ENCODE measurements at places on chromosomes 16 and 17.

DNA sequence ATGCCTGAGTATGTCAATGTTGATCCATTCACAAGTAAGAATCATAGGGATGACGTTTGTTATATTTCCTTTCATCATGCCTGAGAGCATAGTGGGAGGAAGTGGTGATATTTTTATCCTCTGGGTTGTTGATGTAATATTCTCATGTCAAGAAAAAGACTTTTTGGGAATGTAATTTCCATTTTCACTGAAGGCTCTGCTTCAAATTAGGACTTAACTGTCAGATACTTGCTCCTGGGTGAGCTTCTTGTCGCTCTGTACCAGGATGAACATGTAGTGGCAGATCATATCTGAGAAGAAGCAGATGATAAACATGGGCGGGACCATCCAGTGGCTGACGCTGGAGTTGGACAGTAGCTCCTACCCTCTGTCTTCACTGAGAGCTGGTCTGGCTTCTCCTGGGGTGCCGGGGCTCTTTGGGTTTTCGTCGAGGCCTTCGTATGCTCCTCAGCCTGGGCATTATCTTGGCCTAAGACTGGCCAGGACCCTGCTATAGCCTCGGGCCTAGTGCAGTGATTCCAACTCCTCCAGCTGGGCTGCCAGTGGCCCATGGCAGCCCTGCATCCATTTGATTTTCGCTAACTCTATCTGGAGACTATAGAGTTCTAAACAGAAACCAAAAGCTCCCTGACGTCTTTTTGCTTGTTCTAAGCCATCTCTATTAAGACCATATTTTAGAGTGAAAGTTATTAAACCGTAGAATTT, 19.7 kb downstream of the CYB5B start:
- no peak for DNase-seq
- peaks cover 7% of the 10 kb centered on the region for H3K36me3 ChIP-seq
- H3K27me3 ChIP-seq = no peaks in the 10 kb centered on the region
- peaks cover 27% of the 10 kb centered on the region for H3K4me1 ChIP-seq

GRCh38 chr16:68782198-68783174, 45.4 kb downstream of the CDH1 start:
- H3K27me3 ChIP-seq = no peaks in the 10 kb centered on the region
- H3K36me3 ChIP-seq = no peaks in the 10 kb centered on the region
- H3K27ac ChIP-seq = peak overlapping the region; percentile 68
- no peak overlapping the region for H3K4me3 ChIP-seq

DNA sequence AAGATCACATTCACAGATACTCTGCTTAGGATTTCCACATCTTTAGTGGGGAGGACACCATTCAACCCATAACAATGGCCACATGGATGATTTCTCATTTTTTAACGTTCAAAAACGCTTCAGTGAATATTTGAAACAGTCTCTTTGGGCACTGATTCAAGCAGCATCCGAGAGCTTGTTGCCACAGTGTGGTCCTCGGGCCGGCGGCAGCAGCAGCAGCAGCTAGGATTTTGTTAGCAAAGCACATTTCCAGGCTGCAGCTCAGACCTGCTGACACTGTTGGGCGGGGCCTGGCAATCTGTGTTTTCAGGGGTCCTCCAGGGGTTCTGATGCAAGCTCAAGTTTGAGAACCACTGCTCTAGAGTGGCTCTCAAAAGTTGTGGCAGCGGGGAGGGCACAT, 27.9 kb upstream of the CMIP start:
- H3K27ac ChIP-seq = no peak overlapping the region
- H3K27me3 ChIP-seq = no peaks in the 10 kb centered on the region
- no peaks in the 10 kb centered on the region for H3K36me3 ChIP-seq
- H3K4me1 ChIP-seq = peaks cover 12% of the 10 kb centered on the region
- no peak for DNase-seq

DNA sequence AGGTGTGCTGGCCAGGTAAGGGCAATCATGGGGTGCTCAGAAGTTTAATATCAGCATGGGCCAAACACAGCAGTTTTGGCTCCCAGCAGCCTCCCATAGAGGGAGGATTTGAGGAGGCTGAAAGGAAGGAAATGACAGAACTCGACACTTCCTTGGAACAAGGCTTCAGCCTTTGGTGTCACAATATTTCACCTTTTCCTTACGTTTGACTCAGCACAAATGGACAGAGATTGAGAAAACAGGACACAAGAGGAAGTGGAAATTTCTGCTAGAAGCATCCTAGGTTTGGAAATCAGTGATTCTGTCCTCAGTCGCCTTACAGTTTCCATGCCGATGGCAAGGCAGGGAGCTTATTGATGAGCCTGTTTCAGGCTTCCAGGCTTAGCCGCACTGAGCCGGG, 181.4 kb downstream of the MAF start:
- H3K36me3 ChIP-seq = no peaks in the 10 kb centered on the region
- peaks cover 7% of the 10 kb centered on the region for H3K4me1 ChIP-seq
- no peak overlapping the region for H3K4me3 ChIP-seq

GRCh38 chr16:3754772-3755171, 37.4 kb upstream of the TRAP1 start:
- H3K4me3 ChIP-seq = no peak overlapping the region
- H3K36me3 ChIP-seq = peaks cover 39% of the 10 kb centered on the region
- H3K27ac ChIP-seq = no peak overlapping the region
- no peak for DNase-seq
- no peaks in the 10 kb centered on the region for H3K27me3 ChIP-seq

GRCh38 chr16:89191033-89191900, 9.1 kb downstream of the SLC22A31 start:
- no peak for DNase-seq
- H3K36me3 ChIP-seq = no peaks in the 10 kb centered on the region
- H3K27me3 ChIP-seq = no peaks in the 10 kb centered on the region
- peak overlapping the region; percentile 20 for H3K4me3 ChIP-seq

DNA sequence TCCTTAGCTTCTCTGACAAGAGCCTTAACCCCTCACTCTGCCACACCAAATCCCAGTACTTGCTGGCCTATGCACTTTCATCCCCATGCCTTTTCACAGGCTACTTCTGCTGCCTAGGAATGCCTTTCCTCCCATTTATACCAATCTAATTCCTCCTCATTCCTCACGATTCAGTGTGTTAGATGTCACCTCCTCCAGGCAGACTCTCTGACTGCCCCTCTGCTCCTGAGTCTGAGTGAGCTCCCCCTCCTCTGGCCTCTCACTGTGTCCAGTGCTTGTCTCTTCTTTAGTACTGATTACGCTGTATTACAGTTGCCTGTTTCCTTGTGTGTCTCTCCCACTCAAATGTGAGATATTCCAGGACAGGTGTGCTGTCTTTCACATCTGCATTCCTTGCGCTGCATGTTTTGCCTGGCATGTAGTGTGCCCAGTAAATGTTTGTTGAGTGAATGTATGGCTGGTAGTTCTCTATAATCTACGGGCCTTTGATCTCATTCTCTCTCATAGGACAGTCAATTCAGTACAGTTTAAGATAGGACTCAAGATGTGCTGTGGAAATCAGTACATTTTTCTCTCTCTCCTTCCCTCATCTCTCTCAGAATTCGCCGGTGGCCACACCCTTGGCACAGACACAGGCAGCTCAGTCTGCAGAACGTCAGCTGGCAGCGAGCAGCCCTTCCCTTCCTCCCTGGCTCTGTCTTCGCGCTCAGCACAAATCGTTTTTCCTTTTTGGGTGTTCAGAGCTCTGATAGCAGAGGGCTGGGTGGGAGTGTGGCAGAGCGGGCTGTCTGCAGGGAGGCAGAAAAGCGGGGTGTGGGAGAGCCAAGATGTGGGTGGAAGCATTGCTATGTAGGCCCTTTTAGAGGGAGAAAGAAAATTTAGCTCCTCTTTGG, 18.5 kb downstream of the ARL4D start:
- peak overlapping the region; percentile 94 for H3K27ac ChIP-seq
- H3K27me3 ChIP-seq = peaks cover 42% of the 10 kb centered on the region
- no peak overlapping the region for H3K4me3 ChIP-seq
- no peaks in the 10 kb centered on the region for H3K4me1 ChIP-seq
- no peak for DNase-seq

DNA sequence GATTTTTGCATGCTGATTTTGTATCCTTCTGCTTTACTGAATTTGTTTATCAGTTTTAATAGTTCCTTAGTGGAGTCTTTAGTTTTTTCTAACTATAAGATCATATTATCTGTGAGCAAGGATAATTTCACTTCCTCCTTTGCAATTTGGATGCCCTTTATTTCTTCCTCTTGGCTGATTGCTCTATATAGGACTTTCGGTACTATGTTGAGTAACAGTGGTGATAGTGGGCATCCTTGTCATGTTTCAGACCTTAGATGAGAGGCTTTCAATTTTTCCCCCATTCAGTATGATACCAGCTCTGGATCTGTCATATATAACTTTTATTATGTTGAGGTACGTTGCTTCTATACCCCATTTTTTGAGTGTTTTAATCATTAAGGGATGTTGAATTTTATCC, 224.5 kb upstream of the CNTNAP4 start:
- H3K4me1 ChIP-seq = no peaks in the 10 kb centered on the region
- no peaks in the 10 kb centered on the region for H3K27me3 ChIP-seq
- no peak for DNase-seq
- no peak overlapping the region for H3K27ac ChIP-seq
- H3K4me3 ChIP-seq = no peak overlapping the region

DNA sequence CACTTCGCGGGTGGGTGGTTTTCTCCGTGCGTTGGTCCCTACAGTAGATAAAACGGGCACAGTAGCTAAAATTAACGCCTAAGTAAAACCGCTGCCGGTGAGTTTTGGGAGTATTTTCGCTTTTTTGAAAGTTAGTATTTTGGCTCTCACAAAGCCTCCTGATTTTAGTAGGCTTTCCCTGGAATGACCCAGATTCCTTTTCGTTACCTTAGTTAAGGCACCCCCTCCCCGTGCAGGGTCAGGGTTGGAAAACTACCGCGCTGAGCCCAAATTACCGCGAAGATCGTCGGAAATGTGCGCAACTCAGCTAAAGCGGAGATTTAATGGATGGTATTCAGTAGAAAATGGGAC, 28.3 kb upstream of the ST6GALNAC1 start:
- H3K4me3 ChIP-seq = peak overlapping the region; percentile 84
- peak overlapping the region; percentile 97 for H3K27ac ChIP-seq
- H3K4me1 ChIP-seq = peaks cover 19% of the 10 kb centered on the region
- DNase-seq = no peak
- H3K36me3 ChIP-seq = no peaks in the 10 kb centered on the region

- H3K4me3 ChIP-seq = no peak overlapping the region
- no peak for DNase-seq
- H3K4me1 ChIP-seq = peaks cover 3% of the 10 kb centered on the region
- peaks cover 45% of the 10 kb centered on the region for H3K27me3 ChIP-seq
Measured at GRCh38 chr17:77708049-77708448, 250.5 kb upstream of the TNRC6C start.

- H3K27ac ChIP-seq = no peak overlapping the region
- H3K4me3 ChIP-seq = no peak overlapping the region
- H3K27me3 ChIP-seq = no peaks in the 10 kb centered on the region
- H3K4me1 ChIP-seq = peaks cover 9% of the 10 kb centered on the region
- no peaks in the 10 kb centered on the region for H3K36me3 ChIP-seq
Measured at GRCh38 chr17:81207610-81208581, 14.9 kb downstream of the CEP131 start.

GRCh38 chr16:27517664-27518063, 32.0 kb downstream of the GTF3C1 start:
- peaks cover 30% of the 10 kb centered on the region for H3K36me3 ChIP-seq
- no peak for DNase-seq
- no peaks in the 10 kb centered on the region for H3K27me3 ChIP-seq
- H3K27ac ChIP-seq = no peak overlapping the region
- no peak overlapping the region for H3K4me3 ChIP-seq

GRCh38 chr17:51240275-51240674, 19.6 kb downstream of the MBTD1 start:
- no peak overlapping the region for H3K4me3 ChIP-seq
- peaks cover 5% of the 10 kb centered on the region for H3K36me3 ChIP-seq
- no peak overlapping the region for H3K27ac ChIP-seq
- peaks cover 31% of the 10 kb centered on the region for H3K4me1 ChIP-seq

DNA sequence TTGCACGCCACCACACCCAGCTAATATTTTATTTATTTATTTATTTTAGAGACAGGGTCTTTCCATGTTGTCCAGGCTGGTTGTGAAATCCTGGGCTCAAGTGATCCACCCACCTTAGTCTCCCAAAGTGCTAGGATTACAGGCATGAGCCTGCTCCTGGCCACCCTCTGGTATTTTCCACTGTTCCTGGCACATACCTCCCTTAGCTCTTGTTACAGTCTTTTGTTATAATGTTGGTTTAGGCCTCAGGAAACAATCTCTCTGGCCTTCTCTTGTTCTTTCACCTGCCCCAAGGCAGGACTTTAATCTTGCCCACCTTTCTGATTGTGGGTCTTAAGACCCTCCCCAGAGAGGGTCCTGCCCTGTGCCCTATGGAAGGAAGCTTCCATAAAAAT, 3.6 kb upstream of the CYTH1 start:
- H3K4me1 ChIP-seq = peaks cover 24% of the 10 kb centered on the region
- no peak for DNase-seq
- H3K27me3 ChIP-seq = no peaks in the 10 kb centered on the region
- no peaks in the 10 kb centered on the region for H3K36me3 ChIP-seq
- no peak overlapping the region for H3K4me3 ChIP-seq

DNA sequence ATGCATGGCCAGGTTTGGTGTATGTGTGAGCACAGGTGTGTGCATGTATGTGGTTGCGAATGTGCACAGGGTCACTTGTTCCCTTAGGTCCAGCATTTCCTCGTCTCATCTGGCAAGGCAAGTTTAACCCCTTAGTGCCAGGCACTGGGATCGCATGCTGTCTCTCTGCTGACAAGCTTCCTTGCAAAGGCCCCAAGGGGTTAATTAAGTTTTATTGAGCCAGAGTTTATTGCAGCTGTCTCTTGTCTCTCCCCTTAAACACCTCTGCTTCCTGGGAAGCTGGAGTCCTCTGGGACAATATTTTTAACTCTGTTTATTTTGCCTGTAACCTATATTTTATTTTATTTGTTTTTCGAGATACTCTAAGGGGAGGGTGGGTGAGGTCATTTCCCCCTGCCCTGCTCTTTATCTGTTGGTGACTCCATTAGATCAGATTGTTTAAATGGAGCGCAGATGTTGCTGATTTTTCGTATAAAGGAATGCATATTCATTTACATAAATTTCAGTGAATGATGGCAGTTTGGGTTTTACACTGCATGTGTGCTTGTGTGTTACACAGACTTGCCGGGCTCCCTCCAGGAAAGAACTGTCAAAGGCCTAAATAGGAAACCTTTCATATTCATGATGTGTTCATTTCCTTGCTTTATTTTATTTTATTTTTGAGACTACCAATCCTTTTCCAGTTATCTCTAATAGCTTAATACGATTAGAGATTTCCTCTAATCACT, 99.7 kb downstream of the CBLN1 start:
- H3K4me1 ChIP-seq = no peaks in the 10 kb centered on the region
- no peak overlapping the region for H3K27ac ChIP-seq
- no peak for DNase-seq
- no peaks in the 10 kb centered on the region for H3K27me3 ChIP-seq
- H3K4me3 ChIP-seq = no peak overlapping the region
- H3K36me3 ChIP-seq = no peaks in the 10 kb centered on the region

DNA sequence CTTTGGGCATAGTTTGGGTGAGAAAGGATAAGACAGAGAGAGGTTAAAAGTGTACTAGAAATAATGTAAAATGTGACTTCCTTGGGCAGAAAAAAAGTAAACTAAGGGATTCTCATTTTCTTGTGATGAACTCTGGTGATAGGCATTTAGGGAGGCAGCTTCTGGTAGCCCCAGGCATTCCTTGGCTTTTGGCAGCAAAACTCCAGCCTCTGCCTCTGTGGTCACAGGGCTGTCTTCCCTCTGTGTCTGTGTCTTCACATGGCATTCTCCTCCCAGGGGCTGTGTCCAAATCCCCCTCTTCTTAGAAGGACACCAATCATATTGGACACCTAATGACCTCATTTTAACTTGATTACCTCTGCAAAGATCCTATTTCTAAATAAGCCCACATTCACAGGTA, 54.7 kb downstream of the HS3ST3B1 start:
- no peaks in the 10 kb centered on the region for H3K36me3 ChIP-seq
- no peak overlapping the region for H3K4me3 ChIP-seq
- H3K27ac ChIP-seq = no peak overlapping the region
- H3K4me1 ChIP-seq = peaks cover 41% of the 10 kb centered on the region
- no peak for DNase-seq

Data from naive B cell (primary cell).